ENCODE measurements at places on chromosomes 16 and 17.

DNA sequence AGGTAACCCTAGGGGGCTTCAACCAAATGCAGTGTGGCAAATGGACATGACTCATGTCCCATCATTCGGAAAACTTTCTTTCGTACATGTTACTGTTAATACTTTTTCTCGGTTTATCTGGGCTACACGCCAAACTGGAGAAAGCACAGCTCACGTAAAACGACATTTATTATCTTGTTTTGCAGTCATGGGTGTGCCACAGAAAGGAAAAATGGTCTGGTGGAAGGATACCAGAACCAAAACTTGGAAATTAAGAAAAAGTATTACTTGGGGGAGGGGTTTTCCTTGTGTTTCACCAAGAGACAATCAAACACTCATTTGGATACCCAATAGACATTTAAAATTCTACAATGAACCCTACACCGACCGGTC lies 23.6 kb downstream of the ALOX15B start:
- no peak for DNase-seq

DNA sequence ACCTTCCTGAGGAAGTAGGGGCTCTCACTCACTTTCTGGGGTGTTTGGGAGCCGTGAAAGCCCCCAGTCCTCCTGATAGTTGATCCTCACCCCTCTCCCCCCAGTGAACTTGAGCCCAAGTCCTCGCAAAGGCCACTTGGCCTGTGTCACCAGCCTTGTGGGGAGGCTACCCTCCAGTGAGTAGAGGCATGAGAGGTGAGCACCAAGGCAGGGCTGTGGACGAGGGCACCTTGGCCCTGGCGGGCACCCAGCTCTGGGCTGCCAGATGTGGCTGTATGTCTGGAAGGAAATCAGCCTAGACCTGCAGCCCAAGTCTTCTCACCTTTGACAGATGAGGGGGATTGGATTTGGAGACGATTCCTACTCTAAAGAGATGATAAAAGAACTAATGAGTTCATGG lies 3.1 kb downstream of the TTYH2 start:
- DNase-seq: no peak

- no peak for DNase-seq
Measured at GRCh38 chr17:81083125-81083765, 48.3 kb downstream of the BAIAP2 start.

GRCh38 chr17:19447085-19447583 lies 36.1 kb downstream of the RNF112 start:
- peak; percentile 47 for DNase-seq

DNA sequence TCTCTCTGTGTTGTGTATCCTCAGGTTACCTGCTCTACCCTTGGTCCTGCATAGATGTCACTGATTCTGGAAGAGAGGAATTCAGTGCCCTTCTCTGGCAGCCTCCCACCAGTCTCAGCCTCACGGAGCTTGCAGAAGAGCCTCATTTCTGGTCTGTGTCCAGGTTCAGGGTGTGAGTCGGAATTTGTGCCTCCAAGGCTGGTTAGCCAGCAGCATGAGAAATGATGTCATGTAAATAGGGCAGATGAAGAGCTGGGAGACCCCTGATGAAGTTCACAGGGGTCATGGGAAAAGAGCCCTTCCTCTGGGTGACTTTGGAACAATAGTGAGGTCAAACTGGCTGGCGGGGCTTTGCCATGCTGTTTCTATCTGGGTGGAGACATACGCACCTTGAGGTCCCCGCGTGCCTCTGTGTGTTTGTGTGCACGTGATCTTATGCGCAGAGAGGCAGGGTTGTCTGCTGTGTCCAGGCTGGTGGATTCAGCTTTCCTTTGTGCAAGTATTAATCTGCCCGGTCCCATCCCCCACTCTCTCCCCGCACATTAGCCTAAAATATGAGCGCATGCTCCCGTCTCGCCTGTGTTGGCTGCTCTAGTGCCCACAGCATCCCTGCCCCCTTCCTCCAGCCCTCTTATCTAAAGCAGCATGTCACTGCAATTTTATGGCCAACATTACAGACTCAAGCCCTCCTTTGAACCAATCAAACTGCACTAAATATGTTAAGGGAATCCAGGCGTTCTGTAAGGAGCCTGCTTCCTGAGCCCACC lies 256.3 kb upstream of the ZFHX3 start:
- no peak for DNase-seq

GRCh38 chr16:10957771-10958482 lies 13.6 kb downstream of the CLEC16A start:
- peak; percentile 6 for DNase-seq

- no peak for DNase-seq
Measured at GRCh38 chr16:14020141-14020540, 51.0 kb upstream of the MRTFB start.

DNA sequence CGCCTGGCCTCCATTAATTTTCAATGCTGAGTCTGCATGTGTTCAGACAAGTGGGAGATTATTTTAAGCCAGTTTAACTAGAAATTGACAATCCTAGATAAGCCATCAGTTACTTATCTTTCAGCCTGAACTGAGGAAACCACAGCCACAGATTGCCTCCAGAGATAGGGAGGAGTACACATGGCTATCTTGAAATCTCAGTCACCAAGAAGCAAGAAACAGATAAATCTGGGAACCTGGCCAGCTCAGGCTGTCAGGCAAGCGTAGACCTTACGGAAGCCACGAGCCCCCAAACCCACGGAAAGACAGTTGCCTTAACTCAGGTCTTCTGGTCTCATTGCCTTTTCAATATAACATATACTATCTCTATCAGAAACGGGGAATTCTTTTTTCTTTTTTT lies 2.0 kb upstream of the GLG1 start:
- peak; percentile 14 for DNase-seq

- DNase-seq: peak; percentile 18
Measured at GRCh38 chr17:81924557-81925532, 2.7 kb downstream of the MAFG start.

DNA sequence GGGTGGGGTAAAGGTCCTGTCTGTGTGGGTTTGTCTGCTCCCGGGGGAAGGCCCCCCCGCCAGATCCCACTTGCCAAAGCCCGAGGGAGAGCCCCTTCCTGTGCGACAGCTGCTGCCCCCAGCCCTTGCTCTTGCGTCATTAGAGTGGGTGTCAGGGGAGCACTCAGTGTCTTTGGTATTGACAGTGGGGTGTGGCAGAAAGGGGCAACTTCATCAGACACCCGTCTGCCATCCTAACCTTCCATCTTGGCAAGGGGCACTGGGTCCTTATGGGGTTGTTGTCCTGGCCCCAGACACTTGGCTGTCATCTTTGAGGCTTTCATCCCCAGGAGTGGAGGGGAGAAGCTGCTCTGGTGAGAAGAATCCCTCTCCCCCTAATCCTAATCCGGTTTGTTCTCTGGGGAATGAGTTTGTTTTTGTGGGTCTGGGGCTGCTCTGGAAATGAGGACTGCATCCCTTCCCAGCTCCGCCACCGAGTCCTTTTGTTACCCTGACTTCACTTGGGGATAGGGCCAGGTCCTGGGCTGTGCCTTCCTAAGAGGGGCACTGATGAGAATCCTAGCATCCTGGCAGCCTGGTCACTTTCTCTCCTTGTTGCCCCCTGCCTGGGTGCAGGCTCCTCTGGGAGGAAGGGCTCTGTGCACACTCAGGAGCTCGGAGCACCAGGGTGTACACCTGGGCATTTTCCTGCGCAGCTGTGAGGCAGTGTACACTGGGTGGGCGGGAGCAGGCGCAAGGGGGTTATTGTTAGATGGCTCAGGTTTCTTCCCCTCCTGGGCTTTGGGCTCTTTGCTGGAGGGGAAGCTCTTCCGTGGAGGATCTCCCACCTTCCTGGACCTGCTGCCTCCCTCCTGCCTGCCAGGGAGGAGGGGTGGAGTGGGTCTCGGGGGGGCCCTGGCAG lies 21.1 kb downstream of the GJD3 start:
- no peak for DNase-seq

GRCh38 chr17:17704931-17705330 lies 23.7 kb downstream of the RAI1 start:
- no peak for DNase-seq

All from stimulated activated naive CD4-positive, alpha-beta T cell treated with Interleukin-2 at 50 U/mL for 16 hours (primary cell).